Fibroblast of skin of back (primary cell): ENCODE measurements at places on chromosomes 4 and X.
A peak's percentile ranks its signal among the peaks of the same experiment; 100 is the strongest.

GRCh38 chrX:7946960-7947359 lies 19.7 kb upstream of the PNPLA4 start:
- no peak for DNase-seq

- DNase-seq = no peak
These were observed 59.9 kb downstream of the CXCL13 start for GRCh38 chr4:77665381-77666069.

- DNase-seq = peak; percentile 8
These were observed 27.0 kb downstream of the MAGEE1 start for GRCh38 chrX:76454456-76454927.

DNA sequence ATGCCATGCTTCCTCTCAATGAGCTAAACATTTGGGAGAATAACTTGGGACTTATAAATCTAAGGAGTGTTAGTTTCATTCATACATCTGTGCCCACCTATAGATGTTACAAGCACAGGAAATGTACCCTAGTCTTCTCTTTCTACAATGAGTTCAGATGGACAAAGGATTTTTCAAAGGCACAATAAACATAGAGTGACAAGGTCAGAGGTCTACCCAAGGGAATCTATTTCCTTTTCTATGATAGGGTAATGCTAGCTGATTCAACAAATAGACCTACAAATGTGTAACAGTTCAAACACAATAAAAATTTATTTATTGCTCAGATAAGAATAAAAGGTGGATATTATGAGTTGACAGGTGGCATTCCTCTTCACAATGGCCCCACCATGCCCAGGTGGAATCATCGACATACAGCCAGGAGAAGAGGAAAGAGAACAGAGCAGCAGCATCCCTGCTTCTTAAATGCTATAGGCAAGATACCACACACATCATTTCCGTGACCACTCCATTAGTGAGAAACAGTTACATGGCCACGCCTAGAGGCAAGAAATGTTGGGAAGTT lies 421.8 kb downstream of the HNRNPD start:
- no peak for DNase-seq

- peak; percentile 62 for DNase-seq
These were observed 673.6 kb upstream of the TENM3 start for GRCh38 chr4:181569553-181569952.

- no peak for DNase-seq
These were observed 15.2 kb upstream of the GALNT7 start for GRCh38 chr4:173153445-173153844.

DNA sequence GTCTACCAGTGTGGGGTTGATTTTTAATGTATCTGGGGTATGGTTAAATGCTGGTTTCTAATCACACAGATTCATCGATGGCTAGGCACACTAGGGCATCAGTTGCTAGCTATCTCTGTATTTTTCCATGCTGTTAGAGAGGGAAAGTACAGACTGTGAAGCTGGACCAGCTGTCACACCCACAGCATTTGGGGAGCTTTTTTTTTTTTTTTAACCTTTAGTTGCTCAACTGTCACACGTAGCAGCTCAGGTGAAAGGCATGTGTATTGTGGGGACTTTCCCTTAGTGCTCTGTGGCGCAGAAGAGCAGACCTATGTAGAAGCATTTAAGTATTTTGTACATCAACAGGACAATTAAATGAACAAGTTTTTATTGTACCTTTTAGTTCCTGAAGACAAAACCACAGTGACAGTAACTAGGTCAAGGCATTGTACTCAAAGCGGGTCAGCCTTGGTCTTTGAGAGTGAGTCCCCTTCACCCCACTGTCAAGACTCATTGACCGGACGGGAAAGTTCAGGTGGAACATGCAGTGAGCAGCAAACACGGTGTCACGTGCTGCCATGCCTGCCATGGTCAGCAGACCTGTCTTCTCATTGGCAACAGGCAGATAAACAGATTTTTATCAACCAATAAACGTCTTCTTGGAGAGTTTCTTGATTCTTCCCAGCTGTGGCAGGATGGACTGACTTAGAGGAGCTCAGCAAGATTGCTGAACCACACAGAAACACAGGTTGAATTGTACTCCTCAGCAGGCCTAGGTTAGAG lies 65.3 kb downstream of the CASP3 start:
- no peak for DNase-seq

GRCh38 chr4:82758701-82759685 lies 39.6 kb downstream of the SCD5 start:
- DNase-seq = no peak

- DNase-seq = no peak
These were observed 81.9 kb downstream of the ATP11C start for GRCh38 chrX:139850968-139851367.

DNA sequence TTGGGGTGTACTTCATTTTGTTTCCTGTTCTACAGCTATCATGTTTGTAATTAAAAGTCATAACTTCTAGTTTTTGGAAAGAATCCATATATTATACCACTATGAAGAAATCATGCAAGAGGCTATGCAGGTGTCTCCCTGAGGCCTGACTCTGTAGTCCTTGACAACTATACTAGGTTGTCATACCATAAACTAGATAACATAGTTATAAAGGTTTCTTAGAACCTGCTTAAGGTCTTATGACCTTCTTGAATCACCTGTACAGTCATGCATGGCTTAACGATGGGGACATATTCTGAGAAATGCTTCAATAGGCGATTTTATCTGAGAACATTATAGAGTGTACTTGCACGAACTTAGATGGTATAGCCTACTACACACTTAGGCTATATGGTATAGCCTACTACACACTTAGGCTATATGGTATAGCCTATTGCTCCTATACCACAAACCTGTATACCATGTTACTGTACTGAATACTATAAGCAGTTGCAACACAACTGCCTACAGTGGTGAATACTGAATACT lies 3.3 kb downstream of the PWWP3B start:
- DNase-seq = no peak

DNA sequence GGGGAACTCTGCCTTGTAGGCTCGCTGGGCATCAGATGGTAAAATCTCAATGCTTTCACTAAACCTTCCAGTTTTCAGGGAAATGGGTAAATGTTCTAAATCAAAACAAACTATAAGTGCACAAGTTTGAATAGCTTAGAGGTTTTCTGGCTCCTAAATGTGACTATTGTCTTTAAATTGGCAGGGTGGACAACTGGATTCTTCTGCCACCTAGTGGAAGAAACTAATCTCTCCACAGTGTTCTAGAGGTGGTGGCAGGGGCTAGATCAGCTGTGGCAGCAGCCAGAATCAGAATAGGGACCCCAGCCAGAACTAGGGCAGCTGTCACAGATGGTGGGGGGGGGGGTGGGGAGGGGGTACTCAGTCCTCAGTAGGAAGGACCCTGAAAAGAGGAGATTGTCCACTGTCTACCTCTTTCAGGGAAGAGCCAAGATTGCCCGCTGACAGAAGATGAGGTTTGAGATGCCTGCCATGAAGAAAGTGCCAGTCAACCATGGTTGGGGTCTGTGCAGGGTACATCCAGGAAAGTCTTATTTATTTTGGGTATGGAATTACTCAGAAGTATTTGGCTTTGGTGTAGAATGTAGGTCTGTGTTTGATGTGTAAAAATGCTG lies 201.4 kb downstream of the CCNG2 start:
- peak; percentile 42 for DNase-seq

DNA sequence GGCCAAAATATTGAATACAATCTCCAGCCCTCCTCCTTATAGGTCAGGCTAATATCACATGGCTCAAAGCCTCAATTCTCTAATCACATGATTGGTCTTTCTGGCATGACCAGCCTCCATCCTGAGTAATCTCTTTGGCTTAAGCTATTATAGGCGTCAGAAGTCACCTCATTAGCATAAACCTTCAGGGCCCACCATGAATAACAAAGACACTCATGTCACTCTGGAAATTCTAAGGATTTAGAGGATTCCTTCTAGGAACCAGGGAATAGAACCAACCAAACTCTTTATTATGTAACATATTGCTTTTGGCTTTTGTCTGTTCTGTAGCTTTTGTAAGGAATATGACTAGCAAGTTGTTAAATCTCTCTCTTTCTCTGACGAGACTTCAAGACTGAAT lies 109.2 kb upstream of the IGFBP7 start:
- DNase-seq = no peak

- no peak for DNase-seq
These were observed 35.3 kb upstream of the HAND2 start for GRCh38 chr4:173565281-173565680.

DNA sequence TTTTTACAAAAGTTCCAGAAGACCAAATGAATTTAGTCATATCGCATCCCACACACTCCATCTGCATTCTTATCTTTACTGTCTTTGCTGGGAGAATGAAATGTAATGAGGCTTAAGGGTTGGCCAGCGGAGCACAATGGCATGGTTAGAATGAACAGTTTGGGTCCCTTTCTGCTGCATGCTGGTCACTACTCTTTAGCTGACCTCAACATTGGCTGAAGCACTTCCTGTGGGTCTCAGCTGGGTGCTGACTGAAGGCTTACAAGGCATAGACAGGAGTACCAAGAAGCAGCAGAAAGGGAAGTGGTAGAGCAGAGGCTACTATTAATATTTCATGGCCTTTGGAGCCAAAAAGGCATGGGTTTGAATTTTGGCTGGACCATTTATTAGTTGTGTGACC lies 159.4 kb upstream of the GPC4 start:
- peak; percentile 21 for DNase-seq

DNA sequence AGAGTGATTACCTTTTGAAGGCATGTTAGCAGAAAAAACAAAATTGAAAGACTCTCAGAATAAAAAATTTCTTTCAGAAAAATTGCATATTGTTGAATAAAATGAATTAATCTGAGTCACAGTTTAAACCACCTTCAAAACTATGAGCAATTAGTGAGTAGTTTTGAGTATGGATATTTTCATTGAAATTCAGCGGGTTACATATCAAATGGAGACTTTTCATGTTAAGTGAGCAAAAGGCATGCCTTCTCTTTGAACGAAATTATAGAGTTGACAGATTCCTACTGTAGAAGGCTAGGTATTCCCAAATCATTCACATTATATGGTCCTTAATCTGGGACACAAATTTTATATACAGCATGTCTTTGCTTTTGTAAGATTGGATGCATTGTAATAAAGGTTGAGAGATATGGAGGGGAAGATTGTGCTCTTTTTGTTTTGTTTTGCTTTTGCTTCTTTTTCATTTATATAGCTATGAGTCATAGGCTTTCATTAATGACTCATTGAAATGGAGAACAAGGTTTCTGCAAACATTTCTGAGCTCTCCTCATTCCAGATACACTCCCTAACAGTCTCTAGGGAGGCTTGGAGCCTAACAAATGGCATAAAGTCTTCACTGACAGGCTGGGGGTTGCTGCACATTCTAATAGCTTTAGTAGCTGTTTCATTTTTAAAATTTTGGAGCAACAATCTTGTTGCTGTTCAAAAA lies 21.6 kb downstream of the PCDH18 start:
- DNase-seq = peak; percentile 99

DNA sequence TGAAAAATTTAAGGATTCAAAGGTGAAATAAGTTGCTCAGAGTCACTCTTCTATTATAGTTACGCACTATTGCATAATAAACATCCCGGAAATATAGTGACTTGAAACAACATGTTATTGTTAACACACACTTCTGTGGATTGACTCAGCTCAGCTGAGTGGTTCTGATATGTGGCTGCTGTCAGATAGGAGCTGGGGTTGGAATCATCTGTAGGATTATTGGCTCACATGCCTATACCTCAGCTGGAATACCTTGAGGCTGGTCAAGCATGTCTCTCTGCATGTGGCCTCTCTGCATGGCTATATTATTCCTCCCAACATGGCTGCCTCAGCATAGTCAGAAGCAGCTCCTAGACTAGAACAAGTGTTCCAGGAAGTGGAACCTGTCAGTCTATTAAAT lies 486.7 kb upstream of the MAGEB2 start:
- no peak for DNase-seq

- no peak for DNase-seq
These were observed 92.6 kb upstream of the KDR start for GRCh38 chr4:55218041-55218440.

DNA sequence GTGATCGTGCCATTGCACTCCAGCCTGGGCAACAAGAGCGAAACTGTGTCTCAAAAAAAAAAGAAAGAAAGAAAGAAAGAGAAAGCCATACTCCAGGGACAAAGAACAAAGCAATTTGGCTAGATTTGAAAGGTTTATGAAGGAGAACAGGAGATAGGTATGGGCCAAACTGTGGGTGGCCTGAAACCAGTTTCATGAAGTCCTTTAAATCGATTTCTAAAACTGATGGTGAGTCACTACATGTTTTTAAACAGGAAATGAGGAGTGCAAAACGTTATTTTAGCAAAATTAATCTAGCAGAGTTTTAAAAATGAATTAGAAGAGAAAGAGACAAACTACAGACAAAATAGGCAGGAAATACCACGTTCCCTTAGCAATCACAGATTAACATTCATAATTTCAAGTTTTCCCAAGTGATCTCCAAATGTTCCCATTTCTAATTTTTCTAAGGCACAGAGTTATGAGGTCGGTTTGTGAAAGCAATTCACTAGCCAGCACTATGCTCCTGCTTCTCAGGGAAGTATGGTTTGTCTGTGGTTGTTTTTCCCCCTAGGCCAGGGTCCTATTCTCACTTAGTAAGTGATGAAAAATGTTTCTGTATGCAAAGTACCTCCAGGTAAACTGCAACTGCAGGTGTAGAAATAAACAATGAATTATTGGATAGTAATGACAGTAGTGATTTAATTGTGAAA lies 190.6 kb downstream of the PPP3CA start:
- peak; percentile 17 for DNase-seq

DNA sequence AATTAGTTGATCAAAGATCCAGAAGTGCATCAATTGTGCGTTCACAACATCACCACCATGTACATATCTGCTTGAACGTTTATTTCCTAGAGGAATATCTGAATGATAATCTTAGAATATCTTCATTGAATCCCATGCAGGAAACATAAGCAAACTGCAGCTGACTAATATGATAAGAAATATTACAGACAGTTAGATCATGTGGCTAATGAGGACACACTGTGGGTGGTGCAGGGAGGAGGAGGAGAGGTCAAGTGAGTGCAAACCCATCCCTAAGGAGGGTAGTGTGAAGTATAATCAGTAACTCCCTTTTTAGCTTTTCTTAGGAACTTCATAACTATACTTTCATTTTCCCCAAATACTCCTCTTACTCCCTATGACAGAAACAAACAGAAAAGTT lies 58.3 kb upstream of the HPGD start:
- DNase-seq = peak; percentile 20

GRCh38 chr4:37815591-37815990 lies 10.9 kb upstream of the PGM2 start:
- no peak for DNase-seq

DNA sequence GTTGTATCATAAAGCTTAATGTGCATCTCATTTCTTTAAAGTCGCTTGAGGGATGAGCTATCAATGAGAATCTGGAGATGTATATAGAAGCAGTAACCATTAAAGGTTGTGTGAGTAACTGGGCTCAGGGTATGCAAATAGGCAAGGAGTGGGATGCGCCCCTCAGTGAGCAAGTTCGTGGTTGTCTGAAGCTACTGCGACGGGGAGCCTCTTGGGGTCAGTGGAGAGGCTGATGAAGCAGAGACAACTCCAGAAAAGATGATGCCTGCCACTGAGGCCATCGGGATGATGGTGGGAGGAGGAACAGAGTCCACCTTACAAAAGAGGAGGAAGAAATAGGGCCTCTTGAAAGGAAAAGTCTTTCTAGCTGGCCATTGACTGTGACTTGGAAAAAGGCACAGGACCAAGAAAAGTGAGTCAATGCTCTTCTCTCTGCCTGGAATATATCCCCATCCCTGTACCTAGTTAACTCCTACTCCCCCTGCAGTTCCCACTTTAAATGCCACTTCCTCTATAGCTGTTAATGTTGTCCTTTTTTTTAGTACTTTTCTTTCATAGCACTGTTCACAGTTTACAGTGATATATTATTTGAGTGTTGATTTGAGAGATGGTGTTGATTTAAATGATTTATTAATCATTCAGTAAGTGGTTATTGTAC lies 51.4 kb upstream of the LSM6 start:
- no peak for DNase-seq

GRCh38 chr4:3284734-3285557 lies 7.9 kb upstream of the RGS12 start:
- DNase-seq = no peak
